ENCODE measurements at places on chromosomes 2 and 18. TPM values are rescaled to one million over a fixed set of nuclear protein-coding genes. Genes with fewer than 3 reads are reported as not detected.

DNA sequence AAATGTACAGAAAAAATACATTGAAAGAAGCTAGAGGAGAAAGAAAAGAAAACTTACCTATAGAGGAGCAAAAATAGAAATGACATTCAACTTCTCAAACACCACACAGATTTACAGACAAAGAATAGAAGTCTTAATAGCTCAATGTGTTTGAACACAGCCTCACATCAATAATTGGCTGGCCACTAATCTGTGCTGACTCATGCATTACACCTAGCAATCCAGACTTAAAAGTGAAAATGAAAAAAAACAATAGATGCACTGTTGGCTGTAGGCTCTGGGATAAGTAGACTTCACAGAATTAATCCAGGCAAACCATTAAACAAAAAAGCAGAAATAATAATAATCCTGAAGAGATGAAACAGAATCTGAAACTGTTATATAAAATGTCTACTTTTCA lies 961.3 kb upstream of the CELF4 start:
- DNase-seq: no peak

- no peak for DNase-seq
These were observed 1561.5 kb upstream of the ZEB2 start for GRCh38 chr2:146081459-146081858.

DNA sequence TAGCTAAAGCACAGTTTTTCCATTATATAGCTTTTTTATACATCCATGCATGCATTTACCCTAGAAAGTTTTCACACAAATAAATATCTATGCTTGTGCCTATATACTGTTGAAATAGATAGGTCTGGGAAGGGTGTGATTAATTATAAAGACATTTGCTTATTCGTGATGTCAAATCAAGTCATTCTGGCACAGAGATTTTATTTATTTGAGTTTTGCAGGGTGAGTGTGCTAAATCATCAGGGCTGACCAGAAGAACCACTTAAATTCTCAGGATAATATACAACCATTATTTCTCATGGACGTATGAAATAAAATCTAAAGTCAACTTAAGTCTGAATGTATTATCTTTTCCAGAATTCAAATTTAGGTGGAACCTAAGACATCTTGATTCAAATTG lies 295.5 kb downstream of the EPHA4 start:
- no peak for DNase-seq

- no peak for DNase-seq
These were observed 558 bp downstream of the THAP4 start for GRCh38 chr2:241636182-241637017.

DNA sequence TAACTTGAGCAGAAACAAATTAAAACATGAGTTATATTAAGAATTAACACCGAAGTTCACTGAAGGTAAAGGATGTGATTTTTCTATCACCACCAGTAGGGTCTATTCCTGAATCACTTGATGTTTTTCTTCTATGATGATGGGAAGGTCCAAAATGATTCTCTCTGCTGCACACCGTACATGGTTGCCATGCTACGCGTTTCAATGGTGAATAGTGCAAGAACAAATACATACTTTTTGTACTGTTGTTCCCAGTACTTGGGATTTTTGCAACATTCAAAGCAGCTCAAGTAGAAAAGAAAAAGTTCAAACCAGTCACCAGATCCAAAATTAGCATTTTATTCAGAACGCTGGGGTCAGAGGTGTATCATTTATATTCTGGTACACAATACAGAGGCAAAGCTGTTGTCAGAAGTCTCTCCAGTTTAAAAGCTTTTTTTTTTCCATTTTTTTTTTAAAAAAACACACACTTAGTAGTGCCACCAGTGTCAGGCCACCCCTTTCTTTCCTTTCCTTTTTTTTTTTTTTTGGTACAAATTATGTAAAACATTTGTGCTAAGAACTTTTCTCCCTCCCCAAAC lies 226.2 kb downstream of the CDH2 start:
- DNase-seq: no peak

The SLC39A10 gene
- 92.6 TPM for polyA plus RNA-seq

The AMER3 gene
- 0.03 TPM for polyA plus RNA-seq

The APCDD1 gene
- polyA plus RNA-seq: 74.6 TPM

The ABI2 gene
- polyA plus RNA-seq: 101 TPM

All from left kidney (tissue), 8 donors.